GM23248 (cell line): ENCODE measurements at places on chromosomes 12 and 14. TPM values are rescaled to one million over a fixed set of nuclear protein-coding genes. Genes with fewer than 3 reads are reported as not detected.

Gene CLEC9A
- not detected in 2 replicates for total RNA-seq

Gene CKAP4
- total RNA-seq = 210 and 219 TPM in 2 replicates

Gene GPD1
- 0.13 TPM in 1 of 2 replicates, not detected in the other for total RNA-seq

Gene ADGRD1
- total RNA-seq = 7.9 and 8.2 TPM in 2 replicates

Gene CACNA2D4
- total RNA-seq = under 0.01 TPM in 1 of 2 replicates, not detected in the other
